ENCODE measurements at places on chromosomes 3 and 15.

DNA sequence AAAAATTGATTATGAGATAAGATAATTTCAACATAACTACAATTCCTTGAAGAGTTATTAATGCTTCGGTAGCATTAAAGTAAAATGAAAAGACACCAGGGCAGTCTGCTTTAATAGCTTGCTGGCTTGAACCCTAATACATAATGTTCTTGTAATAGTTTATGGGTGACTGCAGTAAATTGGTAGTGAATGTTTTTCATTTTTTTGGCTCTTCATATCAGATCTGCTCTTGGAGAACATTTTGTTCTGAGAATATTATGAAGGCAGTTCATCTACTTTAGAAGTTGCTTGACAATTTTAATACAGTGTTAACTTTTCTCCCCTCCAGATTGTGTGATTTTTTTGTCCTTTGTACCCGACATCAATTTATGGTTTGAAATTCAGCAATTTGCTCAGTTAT lies 128.4 kb downstream of the ZBTB20 start:
- DNase-seq = no peak

- DNase-seq = no peak
Measured at GRCh38 chr3:43177085-43177484, 71.2 kb upstream of the POMGNT2 start.

DNA sequence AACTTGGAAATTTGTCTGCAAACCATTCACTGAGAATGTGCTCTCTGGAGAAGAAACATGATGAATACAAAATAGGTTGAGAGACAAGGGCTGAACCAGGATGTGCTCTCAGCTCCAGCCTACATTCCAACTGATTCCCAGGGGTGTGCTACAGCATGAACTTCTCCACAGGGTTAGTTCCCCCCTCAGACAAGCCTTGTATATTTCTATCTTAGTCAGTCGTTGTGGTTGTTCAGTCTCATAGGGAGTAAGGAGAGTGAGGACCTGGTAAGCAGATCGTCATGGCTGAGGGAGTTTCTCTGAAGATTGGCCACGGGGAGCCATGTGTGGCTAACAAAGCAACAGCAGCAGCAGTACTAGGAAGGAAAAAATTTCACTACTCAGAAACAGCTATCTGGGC lies 919.7 kb upstream of the CADM2 start:
- no peak for DNase-seq

- no peak for DNase-seq
Measured at GRCh38 chr3:46930945-46931403, 45.6 kb downstream of the CCDC12 start.

GRCh38 chr3:168956076-168956475 lies 707.4 kb downstream of the MECOM start:
- DNase-seq = no peak

DNA sequence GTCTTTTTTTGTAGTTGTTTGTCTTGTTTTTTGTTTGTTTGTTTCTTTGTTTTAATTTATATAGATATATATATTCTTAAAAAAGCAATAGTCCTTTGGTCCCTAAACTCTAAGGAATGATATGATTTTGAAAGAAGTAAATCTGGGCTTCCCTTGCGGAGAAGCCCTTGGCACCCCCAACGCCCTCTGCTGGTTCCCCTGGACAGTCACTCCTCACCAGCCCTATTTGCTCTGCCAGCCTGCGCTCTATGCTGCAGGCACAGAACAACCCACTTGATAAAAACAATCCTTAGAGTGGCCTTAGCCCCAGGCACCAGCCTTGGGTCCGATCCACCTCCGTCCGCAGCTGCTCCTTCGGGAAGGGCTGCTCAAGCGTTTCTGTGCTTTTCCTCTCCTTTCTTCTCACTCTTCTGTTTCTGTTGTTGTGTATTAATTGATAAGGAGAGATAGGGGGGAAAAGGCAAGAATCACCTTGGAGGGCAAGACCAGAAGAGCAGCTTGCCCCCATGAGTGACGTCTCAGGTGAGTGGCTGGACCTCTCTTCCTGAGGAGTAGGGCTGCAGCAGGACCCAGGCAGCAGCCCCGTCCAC lies 13.7 kb upstream of the PARP6 start:
- no peak for DNase-seq

DNA sequence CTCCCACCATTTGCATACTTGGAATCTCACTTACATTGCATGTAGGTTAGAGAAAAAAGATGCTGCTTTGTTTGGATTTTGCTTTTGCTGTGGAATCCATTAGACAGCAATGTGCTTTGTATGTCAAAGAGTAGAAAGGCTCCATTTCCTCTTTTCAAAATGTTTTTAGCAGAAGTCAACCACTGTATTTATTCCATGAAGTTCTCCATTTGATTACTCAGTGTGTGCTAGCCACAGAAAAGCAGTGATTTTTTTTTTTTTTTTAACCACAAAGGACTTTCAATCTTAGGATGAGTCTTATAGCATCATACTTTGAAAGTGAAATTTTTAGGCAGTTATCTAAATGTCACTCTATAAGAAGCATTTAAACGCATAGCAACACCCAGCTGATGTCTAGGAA lies 285.0 kb upstream of the ADAMTS9 start:
- no peak for DNase-seq

DNA sequence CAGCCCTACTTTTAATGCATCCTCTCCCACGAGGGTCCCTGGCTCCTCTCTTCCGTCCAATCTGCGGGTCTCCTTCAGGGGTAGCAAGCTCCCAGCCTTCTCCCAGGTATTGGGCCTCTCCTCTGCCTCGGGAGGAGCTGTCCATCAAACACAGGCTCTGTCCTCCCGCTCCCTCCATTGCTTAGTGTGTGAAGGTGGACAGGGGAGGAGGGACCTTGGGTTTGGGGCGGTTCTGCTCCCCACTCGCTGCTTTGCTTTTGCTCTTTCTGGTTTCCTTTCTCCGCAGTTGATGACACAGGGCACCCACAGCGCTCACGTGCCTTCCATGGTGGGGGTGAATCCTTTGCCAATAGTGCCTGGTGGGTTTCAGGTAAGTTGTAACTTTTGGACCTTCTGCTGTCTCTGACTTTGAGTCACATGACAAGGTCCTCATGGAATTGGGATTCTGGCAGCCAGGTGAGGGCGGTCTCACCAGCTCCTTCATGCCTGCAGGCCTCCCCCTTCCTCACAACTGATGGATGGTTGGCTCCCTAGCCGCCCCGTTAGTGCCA lies 18.9 kb downstream of the MUC20 start:
- no peak for DNase-seq

- no peak for DNase-seq
Measured at GRCh38 chr3:160291290-160291908, 66.2 kb downstream of the C3orf80 start.

DNA sequence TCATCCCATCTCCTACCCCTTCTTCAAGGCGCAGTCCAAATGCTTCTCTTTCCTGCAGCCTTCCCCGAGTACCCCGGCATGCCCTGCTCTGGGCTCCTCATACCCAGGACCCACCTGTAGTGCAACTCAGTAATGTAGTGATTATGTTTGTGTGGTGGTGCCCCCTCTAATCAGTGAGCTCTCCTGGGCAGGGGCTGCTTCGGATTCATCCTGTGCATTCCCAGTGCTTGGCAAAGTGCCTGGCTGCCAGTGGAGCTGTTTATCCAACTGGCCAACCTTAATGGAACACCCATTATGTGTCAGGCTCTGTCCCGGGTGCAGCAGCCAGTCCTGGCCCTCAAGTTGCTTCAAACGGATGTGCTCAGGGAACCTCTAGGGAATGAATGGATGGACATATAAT lies 174.4 kb upstream of the LINGO1 start:
- DNase-seq = no peak

DNA sequence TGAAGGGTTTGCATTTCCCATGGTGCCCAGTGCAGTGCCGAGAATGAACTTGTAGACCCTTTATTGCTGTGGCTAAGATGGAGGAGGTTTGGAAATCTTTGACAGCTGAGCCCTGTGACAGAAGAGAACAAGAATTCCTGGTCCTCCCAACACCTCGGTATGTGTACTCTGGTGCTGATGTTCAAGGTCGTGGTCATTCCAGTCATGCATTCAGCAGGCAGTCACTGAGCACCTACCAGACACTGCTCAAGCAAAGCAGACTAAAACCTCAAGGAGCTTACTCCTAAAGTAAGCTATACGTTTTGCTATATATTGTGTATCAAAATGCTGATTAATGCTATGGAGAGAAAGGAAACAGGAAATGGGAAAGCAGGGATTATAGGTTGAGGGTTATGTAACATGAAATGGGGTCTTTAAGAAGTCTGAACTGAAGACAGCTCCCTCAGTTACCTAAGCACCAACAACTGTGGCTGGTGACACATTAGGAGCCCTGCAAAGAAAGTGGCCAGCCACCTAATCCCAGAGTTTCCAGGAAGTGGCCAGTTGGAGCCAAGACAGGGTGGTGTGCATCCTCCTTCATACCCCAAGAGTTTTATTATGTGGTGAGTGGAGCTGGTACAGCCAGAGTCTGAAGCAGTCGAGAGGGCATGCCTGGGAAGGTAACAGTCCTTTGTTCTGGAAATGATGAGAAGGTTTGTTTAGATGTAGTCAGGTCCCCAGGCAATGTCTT lies 65.0 kb downstream of the CCNL1 start:
- no peak for DNase-seq

DNA sequence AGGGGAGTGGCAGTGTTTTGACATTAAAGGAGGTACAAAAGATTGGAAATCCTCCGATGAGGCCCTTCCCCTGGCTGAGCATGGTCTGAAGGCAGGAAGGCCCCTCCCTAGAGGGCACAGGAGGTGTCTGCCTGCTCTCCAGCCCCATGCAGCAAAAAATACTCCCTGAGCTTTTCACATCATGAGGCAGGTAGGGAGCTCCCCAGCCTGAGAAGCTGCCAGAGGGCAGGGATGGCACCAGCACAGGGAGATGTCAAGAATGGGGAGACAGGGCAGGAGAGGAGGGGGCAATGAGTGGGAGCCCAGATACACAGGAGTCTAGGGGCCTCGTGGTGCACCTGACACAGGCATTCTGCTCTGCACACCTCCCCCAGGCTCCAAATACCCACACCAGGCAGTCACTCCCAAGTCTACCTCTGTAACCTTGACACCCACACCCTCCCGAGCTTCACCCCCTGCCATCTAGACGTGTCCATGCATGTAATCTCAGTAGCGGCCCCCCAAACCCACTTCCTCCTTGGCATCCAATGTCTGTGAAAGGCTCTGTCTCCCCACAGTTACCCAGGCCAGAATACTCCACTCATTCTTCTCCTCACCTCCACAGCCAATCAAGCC lies 22.9 kb downstream of the GRAMD2A start:
- DNase-seq = no peak

Data from GM20000 (cell line).